ELR (cell line): ENCODE measurements at places on chromosomes 6 and 20.

DNA sequence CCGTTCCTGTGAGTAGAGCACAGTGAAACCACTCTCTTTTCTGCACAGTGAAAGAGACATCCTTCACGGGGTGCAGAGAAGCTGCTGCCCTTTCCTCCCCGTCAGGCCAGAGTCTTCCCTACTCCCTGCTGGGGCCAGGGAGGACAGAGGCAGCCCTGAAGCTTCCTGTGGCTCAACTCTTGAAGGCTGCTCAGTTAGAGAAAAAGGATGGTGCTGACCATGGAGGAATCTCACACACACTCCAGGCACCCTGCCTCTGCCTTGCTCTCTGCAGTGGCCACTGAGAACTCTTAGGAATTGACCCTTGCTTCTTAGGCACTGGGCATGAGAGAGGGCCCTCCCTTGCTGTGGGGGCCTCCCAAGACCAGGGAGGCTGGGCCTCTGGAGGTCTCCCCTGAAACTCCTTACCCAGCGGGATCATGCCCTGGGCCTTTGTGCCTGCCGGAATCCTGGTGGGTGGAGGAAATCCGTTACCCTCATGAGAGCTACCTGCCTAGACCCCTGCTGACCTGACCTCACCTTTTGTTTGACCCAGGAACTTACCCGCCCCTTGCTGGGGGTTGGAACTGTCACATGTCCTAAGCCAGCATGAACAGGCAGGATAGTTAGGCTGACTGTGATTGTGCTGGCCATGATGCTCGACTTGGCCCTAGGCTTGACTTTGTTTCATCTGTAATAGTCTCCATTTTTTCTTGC, 65.0 kb upstream of the CD93 start:
- DNase-seq = no peak

DNA sequence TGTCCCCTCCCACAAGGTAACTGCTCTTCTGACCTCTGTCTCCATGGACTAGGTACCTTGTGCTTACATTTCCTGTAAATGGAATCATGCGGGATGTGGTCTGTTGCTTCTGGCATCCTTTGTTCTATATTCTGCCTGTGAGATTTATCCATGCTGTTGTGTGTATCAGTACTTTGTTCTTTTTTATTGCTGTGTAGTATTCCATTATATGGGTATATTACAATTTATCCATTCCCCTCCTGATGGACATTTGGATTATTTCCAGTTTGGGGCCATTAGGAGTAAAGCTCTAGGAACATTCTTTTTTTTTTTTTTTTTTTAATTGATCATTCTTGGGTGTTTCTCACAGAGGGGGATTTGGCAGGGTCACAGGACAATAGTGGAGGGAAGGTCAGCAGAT, 3.4 kb downstream of the C2 start:
- DNase-seq = no peak

DNA sequence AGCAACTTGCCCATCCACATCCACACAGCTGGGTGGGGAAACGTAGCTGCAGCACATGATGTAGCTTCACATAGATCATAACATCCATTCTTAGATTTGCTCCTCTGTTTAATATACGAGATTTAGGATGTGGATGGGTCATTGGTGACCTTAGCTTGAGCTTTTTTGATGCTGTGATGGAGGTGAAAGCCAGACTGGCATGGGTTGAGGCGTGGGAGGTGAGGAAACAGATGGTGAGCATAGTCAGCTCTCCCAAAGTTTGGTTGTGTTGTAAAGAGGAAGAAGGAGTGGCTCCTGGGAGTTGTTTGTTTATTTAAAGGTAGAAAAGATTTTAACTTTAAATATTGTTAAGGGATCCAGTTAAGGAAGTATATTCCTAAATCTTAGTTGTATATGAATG, 5.3 kb downstream of the ARFGEF2 start:
- DNase-seq = no peak

DNA sequence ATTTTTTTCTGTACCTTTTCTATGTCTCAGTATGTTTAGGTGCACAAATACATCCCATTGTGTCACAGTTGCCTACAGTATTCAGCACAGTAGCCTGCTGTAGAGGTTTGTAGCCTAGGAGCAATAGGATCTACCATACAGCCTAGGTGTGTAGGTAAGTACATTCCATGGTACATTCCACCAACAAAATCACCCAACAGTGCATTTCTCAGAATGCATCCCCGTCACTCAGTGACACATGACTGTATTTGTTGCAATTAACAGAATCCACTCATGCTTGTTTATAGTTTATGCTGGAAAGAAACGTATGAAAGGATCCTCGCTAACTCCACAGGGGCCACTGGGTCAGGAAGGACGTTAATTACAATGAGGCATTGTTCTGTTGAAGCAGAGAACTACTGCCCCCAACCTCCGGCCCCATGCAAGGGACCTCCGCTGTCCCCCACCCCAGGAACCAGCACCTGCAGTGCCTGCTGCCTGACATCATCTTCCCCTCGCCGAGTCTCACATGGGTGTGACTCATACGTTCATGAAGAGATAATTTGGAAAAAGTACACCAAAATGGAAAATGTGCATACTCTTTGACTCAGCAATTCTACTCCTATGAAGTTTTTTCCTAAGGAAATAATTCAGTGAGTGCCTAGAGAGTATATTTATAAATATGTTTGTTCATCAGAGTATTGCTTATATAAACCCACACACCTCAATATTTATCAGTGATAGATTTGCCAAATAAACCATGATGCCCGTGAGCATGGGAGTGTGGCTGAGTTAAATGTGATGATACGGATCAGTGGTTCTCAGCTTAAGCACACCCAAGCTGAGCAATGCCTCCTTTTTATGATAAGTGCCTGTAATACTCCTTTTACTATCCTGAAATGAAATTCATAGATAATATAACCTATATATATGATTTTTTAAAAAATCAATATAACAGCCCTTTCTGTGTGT, 156.4 kb upstream of the ECI2 start:
- peak; percentile 52 for DNase-seq

GRCh38 chr20:32988008-32988407, 16.2 kb downstream of the SUN5 start:
- no peak for DNase-seq

DNA sequence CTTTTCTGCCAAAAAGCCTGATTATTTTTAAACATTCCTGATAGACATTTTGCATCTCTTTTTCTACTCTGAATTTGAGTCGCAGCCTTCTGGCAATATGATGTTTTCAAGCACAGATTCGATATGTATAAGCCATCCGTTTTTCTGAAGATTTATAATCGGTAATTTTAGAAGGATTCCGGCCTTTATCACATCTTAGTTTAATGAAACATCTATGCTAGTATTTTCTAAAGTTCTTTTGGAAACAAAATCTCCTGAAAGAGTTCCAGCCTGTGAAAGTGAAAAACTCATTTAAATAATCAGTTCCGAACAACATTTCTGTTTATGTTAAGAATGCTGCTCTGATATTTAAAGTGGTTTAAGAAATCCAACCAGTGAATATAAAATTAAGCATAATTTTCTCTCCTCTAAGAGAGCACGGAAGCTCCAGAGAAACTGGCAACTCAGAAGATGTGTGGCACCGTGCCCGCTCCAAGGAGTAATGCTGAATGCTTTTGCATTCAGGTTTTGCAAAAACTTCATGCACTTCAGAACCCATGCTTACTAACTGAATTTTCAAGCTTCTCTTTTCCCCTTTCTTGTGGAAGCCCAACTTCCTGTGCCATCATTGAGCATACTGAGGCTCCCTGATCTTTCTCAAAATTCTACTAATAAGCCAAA, 20.7 kb downstream of the NDUFAF4 start:
- DNase-seq = no peak

DNA sequence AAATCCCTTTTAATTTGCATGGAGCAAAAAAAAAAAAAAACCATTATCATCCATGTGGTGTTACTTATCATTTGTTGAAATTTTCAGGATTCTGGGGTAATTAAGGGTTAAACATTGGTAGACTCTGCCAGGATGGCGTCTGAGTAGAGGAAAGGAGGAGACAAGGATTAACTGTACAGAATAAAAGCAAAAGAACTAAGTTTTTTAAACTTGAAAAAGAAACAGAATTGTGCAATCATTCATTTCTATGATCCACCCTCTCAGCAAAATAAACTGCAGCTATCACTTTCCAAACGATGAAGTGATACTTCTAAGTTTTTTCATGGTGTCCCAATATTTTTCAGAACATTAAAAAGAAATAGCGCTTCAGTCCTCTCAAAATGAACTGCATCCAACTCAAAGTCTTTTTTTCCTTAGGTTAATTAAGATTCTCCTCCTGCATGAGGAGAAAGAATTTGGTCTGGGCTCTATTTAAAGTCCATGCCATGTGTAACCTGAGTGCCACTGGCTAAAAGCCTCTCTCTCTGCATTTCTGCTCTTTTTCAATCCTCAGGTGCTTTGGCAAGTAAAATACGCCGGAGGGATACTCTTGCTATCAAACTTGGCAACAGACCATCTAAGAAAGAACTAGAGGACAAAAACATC, 69.5 kb upstream of the LTV1 start:
- no peak for DNase-seq

GRCh38 chr6:101783287-101783686, 389.8 kb downstream of the GRIK2 start:
- DNase-seq = no peak

DNA sequence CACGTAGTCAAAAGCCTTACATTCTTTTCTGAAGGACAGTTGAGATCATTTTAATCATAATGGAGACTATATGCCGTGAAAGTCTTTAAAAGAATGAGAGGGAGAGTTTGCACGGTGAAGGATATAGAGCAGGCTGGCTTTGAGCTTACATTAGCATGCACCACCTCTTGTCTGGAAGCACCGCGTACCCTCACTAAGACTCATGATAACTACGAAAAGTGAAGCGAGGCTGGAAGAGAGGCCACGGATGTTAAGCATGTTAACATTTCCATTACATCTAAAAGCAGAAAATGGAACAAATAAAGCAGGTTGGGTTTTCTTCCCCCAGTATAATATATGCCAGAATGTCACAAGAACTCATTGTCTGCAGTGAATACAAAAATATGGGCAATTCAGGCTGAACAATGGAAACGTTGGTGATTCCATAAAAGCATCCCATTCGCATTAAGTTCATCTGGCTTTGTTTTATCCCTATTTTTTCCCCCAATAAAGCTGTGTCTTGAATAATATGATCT, 40.6 kb upstream of the NKX2-2 start:
- no peak for DNase-seq

DNA sequence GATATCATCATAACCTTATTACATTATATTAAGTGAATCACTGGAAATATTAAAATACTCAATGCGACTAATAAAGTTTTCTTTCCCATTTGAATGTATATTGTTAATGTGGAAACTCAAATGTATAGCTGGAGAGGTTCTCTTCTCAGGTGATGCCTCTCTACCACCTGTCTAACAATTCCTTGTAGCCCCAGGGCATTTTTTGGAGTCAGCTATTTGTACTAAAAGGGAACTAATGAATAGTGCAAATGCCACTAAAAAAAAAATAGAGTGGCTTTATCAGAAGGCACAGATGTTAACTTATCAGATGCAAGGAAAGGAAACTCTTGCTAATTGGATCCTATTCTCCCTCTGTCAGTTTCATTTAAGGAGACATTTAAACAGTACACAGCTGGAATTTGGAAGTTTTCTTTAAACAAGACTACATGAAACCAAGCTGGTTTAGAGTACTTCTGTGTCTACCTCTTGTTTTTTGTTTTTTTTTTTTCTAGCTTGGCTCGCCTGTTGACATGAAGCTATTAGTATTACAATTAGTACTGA, 897.0 kb upstream of the SLC35B3 start:
- no peak for DNase-seq

DNA sequence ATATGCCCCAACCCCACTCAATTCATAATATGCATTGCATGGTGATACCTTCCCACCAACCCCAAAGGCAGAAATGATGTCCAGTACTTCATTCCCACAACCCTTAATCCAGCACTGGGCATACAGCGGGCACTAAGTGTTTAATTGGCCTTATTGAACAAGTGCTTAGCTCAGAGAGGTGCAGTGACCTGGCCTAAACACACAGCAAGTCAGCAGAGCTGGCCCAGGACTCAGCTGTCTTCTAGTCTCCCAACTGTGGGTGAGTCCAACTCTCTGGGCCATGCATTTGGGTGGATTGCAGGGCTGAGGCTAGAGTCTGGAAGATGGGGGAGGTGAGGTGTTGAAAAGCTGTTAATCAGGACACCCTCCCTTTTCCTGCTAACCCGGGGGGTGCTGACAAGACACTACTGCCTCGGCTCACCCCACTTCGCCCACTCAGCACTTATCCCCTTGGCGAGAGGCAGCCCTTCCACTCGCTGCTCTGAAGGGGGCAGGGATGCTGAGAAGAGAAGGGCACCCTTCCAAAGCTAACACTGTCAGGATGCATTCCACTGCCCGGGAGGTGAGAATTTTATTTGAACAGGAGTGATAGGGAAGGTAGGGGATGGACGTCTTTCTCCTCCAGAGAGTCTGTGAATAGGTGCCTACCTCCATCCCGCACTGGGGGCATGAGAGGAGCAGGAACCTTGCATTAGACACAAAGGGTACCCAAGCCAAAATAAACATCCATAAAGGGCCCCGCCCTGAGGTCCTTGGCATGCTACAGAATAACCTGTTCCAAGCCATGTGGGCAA, 14.2 kb downstream of the KCNK5 start:
- no peak for DNase-seq
